ENCODE measurements at places on chromosomes 4 and X.

GRCh38 chr4:52852711-52853110 lies 9.4 kb upstream of the RASL11B start:
- no peak for DNase-seq

DNA sequence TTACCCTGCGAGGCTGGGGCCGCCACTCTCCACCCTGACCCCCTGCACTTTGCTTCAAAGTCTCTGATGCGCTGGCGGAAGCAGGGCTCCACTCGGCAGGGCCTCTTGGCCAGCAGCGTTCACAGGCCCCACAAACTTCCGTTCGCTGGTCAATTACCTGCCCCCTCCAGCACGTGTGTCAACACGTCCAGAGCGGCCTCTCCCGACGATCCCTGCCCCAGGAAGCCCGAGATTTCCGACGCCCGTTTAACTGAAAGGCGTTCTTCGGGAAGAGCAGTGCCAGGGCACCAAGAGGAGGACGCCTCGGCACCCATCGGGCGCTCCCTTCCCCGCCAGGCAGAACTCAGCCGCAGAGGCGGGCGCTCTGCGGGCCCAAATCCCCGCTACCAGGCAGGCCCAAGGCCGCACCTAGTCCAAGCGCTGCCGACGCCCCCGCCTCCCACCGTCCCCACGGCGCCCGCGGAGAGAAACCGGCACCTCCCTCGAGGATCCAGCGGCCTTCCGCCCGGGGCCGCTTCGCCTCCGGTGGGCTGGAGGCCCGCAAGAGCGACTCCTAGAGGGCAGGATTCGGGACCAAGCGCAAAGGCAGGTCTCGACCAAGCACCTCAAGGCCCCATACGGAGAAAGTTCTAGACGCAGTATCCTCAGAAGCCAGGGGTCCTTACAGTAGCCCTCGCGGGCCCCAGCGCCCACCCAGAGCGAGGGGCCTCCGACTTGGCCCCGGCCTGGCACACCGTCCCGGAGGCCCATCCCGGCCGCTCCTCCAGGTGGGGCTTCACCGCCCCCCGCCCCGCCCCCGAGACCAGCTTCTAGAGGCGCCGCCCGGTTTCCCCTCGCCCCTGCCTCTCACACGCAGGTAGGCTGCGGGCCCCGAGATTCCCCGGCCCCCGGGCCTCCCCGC lies 586 bp downstream of the BCAP31 start:
- DNase-seq, result peak; percentile 7

DNA sequence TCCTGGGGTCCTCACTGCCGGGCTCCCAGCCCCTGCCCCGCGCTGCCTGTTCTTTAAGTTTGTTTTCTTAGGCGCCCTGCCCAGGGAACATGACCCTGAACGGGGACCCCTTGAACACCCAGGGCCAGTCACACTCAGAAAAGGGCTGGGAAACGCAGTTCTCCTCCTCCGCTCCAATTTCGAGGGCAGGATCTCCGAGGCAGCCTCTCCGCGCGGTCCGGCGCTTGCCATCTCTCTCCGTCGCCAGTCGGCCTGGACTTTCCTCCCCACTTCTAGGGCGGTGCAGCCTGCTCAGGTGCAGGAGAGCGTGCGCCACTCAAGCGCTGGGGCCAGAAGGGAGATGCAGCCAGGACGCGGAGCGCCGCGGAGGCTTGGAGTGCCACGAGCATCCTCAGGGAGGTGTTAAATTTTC lies 9.9 kb downstream of the PRDM8 start:
- no peak for DNase-seq

GRCh38 chrX:48909703-48910294 lies 1.6 kb downstream of the SLC35A2 start:
- DNase-seq, result no peak

GRCh38 chr4:100294356-100294755 lies 104.1 kb upstream of the DDIT4L start:
- no peak for DNase-seq

DNA sequence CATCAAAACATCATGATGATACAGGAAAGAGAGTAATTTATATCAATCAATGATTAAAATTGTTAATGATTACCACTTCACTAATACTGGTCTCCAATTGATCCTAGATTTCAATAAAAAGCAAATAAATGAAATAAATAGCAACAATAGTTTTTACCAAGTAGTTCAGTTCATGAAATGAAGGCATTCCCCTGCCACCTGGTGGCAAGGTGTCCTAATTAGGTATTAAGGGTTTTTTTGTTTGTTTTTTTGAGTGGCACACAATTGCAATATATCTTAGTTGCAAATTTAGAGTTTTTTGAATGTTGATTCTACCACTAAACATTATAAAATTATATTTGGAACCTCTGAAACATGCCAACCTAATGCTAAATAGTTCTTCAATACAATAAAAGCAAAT lies 157.4 kb upstream of the PDE5A start:
- no peak for DNase-seq

- no peak for DNase-seq
These were observed 155.8 kb downstream of the HHIP start for GRCh38 chr4:144801731-144802130.

DNA sequence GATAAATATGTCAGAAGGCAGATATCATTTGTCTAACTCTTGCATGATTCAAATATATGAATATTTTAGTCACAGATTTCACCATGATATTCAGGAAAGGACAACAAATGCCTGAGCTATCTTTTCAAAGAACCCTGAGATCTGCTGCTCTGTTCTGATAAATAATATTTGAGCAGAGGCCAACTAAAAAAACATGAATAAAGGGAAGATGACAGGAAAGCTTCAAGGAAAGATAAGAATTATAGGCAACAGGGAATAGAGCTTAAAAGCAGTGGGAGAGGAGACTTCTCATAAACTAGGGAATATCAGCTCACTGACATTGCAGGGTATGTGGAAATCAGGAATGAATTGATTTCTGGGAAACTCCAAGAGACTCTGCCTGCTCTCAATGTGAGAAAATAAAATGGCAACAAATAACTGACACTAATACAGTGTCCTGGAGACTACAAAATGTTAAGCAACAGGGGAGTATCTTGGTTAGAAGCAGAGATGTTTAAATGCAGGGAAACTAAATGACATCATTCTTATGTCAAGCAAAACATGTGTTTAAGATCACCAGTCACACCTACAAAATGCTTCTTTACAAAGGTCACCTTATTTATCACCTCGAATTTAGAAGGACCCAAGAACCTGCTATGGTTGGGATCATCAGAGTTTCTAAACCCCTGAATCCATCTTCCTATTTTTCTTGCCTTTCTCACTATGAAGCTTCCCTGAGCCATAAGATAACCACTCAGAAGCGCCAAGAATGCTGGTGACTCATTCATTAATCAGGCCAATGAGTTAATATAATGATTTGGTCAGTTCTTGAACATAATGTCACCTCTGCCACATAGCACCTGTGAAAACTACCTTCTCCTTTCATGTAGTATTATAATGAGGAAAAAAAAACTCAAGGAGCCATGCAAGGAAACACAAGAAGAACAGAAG lies 78.1 kb downstream of the NDST3 start:
- no peak for DNase-seq

DNA sequence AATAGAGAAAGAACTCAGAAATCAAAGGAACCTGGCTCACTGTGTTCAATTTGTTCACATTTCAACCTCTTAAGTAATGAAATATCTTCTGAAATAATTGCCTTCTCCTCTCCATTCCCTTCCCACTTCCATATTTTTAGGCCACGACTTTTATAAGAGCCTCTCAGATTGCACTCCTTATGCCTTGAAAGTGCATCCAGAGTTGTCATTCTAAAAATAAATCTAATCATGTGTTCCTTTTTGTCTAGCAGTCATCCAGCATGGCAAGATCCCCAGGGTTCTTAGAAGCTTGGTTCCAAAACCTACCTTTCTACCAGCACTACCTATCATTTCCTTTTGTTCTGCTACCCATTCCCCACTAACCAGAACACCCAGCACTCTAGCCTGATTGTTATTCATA lies 42.4 kb upstream of the RPA4 start:
- no peak for DNase-seq

GRCh38 chrX:154083126-154083517 lies 14.4 kb downstream of the MECP2 start:
- no peak for DNase-seq

GRCh38 chrX:68708503-68709290 lies 61.2 kb downstream of the STARD8 start:
- DNase-seq, result no peak

DNA sequence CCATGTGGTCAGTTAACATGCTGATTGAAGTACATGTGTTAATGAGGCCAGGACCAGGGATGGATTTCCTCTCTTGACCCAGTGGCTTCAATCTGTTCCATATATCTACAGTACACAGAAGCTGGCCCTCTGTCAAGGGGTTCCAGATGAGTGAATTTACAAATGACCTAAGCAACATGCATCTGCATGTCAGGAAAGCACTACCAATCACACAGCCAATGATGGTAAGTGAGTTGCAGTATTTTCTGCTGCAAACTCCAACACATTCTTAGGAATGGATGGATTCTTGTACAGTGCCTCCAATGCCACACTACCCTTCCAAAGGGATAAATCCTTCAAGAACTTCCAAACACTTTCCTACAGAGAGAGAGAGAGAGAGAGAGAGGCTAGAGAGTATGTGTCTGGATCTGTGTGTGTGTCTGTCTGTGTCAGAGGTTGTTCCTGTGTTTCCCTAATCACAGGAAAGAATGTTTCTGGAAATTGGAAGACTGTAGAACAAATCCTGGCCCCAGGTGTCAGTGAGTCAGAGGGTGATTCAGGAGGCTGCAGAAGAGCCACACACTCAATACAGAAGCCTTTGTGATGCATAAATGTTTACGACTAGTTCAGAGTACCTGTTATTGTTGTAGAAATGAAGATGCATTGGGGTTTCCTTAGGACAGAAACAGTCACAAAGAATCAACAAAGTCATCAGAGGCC lies 107.5 kb downstream of the GUCY2F start:
- DNase-seq, result no peak

DNA sequence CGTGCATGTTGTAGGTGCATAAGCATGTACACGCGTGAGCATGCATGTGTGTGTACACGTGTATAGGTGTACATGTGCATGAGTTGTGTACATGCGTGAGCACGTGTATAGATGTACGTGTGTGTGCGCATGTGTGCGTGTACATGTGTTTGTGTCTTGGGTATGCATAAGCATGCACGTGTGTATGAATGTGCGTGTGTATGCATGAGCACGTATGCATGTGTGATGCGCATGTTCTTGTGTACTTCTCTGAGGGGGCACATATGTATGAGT lies 9.0 kb downstream of the NAT8L start:
- DNase-seq, result no peak

DNA sequence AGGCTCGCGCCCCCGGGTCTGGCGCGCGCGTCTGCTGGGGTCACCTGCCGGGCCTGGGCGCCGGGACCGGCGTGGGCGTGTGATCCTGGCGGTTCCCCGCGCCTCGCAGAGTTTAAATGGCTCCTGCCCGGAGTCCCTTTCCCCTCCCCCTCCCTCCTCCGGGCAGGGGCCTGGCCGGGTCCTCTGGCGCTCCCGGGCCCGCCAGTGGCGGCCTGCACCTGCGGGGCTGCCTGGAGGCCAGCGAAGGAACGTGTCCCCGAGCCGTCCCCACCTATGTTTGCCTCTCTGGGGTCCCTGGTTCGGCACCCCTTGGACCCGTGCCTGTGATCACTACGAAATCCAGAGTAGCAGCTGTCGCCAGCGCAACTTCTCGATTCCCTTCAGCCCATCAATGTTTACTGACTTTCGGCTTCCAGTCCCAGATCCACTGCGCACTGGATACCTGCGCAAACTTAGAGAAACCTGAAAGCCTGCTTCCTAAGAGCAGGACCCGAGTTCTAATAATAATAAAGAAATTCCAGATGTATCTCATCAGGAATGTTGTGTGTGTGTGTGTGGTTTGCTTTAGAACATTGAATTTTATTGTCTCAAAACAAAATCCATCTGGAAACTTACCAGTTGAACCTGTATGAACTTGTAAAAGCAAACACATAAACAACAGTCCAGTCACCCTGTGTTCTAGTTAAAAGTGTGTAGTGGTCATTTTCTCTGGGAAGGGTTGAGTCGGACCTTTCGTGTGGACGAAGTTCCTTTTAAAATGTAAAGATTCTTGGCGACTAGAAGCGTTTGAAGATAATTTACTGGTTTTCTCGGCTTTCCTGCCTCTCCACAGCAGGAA lies 788 bp downstream of the SHROOM2 start:
- DNase-seq, result no peak

GRCh38 chr4:168647646-168648375 lies 151.0 kb downstream of the PALLD start:
- DNase-seq, result peak; percentile 25

GRCh38 chr4:123319639-123320038 lies 77.0 kb upstream of the SPRY1 start:
- DNase-seq, result no peak
